Activated B cell treated with CpG ODN at 0.5 μM for 24 hours (primary cell): ENCODE measurements at places on chromosomes 7 and 10. TPM values are rescaled to one million over a fixed set of nuclear protein-coding genes. Genes with fewer than 3 reads are reported as not detected.

Gene OTUD1
- total RNA-seq = 18.7 and 21.0 TPM in 2 replicates

Gene FAM131B
- not detected in 2 replicates for total RNA-seq

Gene HSPA12A
- total RNA-seq = 4.0 and 5.1 TPM in 2 replicates

DNA sequence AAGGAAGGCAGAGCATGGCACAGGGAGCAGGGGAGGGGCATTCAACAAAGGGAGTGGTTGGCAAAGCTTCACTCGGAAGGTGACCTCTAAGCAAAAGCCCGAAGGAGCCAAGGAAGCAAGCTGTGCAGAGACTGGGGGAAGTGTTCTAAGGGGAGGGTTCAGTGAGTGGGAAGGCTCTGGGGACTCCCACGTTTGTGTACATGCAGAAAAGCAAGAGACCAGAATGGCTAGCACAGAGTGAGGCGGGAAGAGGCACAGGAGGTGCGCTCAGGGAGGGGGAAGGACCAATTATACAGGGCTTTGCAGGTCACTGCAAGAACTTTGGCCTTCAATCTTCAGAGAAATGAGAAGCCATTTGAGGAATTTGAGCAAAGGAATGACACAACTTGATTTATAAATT lies 7.4 kb downstream of the ARHGAP21 start:
- H3K27me3 ChIP-seq = peaks cover 9% of the 10 kb centered on the region
- H3K36me3 ChIP-seq = no peaks in the 10 kb centered on the region
- DNase-seq = no peak
- peaks cover 12% of the 10 kb centered on the region for H3K4me1 ChIP-seq

Gene LIPJ
- total RNA-seq = 0.07 and 0.31 TPM in 2 replicates

GRCh38 chr7:106022193-106022821 lies 59.2 kb downstream of the CDHR3 start:
- H3K4me3 ChIP-seq = peak overlapping the region; percentile 42
- DNase-seq = no peak
- H3K27ac ChIP-seq = peak overlapping the region; percentile 50
- H3K36me3 ChIP-seq = no peaks in the 10 kb centered on the region

DNA sequence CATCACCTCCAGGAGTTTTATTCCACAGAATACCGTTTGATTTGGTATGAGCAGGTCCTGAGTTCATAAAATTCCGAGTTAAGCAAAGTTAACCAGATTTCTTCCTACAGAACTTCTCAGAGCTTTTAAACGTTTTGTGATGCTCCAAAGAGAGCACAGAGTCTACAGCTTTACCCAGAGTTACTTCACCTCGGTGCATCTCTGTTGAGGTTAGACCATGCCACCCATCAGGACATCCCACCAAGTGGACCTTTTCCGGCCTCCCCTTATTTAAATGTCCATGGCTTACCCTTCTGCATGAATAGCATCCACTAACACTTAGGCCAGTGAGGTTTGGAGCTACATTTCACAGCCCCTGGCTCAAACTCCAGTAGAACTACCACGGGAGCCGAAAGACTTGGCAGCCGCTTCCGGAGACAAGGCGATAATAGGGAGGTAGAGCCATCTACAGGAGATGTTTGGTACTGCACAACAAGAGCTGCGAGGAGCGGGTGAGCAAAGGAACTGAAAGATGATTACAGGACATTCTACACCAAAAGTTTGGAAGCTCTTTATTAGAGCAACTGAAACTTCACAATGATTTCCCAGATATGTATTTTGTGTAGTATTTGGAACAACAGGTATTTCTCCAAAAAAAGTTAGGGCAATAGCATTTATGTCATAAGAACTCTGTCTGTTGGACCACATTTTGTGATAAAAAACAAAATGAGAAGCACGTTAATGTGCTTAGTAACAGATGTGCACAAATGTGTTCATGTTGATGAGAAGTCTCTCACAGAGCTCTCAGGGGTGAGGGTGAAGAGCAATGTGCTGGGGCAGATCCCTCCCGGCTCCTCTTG lies 174.7 kb downstream of the HERPUD2 start:
- H3K4me3 ChIP-seq = no peak overlapping the region
- H3K27me3 ChIP-seq = peaks cover 28% of the 10 kb centered on the region
- H3K27ac ChIP-seq = no peak overlapping the region
- DNase-seq = no peak
- no peaks in the 10 kb centered on the region for H3K36me3 ChIP-seq

GRCh38 chr10:16992611-16993119 lies 136.9 kb downstream of the CUBN start:
- no peak overlapping the region for H3K4me3 ChIP-seq
- peaks cover 10% of the 10 kb centered on the region for H3K27me3 ChIP-seq
- H3K27ac ChIP-seq = no peak overlapping the region
- H3K36me3 ChIP-seq = no peaks in the 10 kb centered on the region
- peaks cover 2% of the 10 kb centered on the region for H3K4me1 ChIP-seq

DNA sequence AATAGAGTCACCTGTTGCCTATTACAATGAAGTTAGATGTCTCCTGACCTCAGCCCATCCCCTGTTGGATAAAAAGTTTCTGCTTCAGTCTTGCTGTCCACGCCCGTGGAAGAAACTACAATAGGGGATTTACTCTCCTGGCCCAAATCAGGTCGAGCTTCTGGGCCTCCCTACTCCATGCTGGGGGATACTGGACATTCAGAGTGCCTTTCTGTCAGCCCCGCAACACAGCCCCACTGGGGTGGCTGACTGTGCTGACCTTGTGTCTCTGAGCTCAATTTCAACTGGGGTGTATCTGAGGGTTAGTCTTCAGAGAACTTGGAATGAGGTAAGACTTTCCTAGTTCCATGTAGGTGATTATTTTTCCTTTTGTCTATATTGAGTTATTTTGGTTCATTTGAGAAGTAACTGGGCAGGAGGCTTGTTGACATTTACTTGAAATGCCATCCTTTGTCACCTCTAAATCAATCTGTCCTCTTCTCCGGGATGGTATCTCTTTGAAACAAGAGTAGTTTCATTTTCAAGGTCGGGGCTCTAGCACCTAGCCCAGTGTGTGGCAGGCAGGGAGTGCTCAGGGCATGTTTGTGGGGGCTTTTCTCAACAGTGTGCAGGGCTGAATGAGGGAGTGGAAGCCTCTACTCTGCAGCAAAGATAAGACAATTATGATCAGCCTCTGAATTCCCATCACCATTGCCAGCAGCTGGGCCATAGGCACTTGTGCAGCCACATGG lies 17.7 kb upstream of the CXCL12 start:
- H3K27ac ChIP-seq = no peak overlapping the region
- H3K4me1 ChIP-seq = no peaks in the 10 kb centered on the region
- H3K36me3 ChIP-seq = no peaks in the 10 kb centered on the region
- DNase-seq = no peak
- H3K4me3 ChIP-seq = no peak overlapping the region
- H3K27me3 ChIP-seq = no peaks in the 10 kb centered on the region

- no peak overlapping the region for H3K4me3 ChIP-seq
- peaks cover 11% of the 10 kb centered on the region for H3K36me3 ChIP-seq
- H3K4me1 ChIP-seq = no peaks in the 10 kb centered on the region
- no peak for DNase-seq
These were observed 119.8 kb downstream of the TWIST1 start for GRCh38 chr7:18997477-18998150.

DNA sequence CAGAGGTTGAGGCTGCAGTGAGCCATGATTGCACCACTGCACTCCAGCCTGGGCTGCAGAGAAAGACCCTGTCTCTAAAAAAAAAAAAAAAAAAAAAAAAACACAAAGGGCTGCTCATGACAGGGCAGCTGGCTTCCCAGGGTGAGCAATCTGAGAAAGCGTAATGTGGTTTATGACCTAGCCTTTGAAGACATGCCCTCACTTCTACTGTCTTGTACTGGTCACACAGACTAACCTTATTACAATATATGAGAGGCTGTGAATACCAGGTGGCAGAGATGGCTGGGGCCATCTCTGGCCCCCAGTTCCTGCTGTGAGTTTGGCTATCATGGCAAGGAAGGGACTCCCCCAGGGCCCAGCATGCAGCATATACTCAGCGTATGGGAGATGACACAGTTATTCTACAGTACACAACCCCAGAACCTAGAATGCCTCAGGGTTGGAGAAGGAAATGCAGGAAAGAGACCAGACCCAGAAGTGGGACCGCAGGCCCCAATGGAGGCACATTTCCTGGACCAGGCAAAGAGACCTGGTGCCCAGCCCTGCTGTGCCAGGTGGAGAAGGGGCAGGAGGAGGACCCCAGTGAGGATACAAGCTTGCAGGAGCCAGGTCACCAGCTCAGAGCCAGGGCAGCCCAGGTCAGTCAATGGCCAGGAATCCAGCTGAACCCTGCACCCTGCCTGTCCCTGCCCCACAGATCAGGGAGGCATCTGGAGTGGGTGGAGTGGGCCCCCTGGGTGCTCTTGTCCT lies 26.3 kb downstream of the NPTX2 start:
- no peak overlapping the region for H3K4me3 ChIP-seq
- no peak for DNase-seq
- H3K27ac ChIP-seq = no peak overlapping the region
